Activated CD8-positive, alpha-beta memory T cell treated with anti-CD3 and anti-CD28 coated beads, Interleukin-2, amount 10 ng/mL, durations not matched to agents 7 days and 5 days (primary cell): ENCODE measurements at places on chromosomes 5 and 9. TPM values are rescaled to one million over a fixed set of nuclear protein-coding genes. Genes with fewer than 3 reads are reported as not detected.

Gene NOL8
- 59.7 TPM for total RNA-seq

Gene SRP19
- total RNA-seq: 50.1 TPM

Gene ZNF300
- 0.26 TPM for total RNA-seq

Gene CCDC127
- total RNA-seq: 4.8 TPM

Gene ATG12
- total RNA-seq: 36.9 TPM
